Psoas muscle (tissue), 8 donors: ENCODE measurements at places on chromosomes 1 and 21.

DNA sequence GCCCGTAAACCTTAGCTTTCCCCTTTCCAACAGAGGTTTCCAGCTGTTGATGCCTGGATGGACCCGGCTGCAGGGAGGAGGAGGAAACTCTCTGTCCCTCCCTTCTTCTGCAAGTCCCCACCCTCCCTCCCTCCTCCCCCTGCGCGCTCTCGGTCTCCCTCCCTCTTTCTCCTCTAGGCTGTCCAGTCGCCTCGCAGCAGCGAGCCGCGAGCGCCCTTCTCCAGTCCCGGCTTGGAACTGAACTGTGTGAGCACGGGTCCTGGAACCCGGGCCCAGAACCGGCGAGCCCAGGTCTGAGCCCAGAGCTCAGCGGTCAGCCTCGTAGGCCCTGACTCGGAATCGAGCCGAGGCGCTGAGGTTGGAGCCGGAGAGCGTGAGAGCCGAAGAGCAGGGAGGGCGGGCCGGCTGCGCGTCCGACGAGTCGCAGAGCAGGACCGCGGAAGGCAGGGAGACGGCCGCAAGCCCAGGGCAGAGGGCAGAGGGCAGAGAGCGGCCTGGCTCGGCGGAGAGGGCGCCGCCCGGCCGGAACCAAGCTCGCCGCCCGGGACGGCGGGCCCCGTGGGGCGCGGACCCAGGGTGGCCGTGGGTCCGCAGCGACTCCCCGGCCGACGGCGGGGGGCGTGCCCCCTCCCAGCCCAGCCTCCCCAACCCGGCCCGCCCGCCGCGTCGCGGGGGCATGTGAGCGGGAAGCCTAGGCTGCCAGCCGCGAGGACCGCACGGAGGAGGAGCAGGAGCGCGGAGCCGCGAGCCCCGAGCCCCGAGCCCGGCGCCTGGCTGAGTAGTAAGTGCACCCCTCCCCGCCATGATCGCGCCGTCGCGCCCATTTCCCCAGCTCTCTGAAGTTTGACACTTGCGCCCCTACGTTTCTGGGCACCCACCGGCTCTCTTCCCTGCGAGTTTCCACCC, at the start of gene SOX13:
TSS of gene SOX13 (plus strand) at position 185 of the 906 bp plus-strand sequence. CDS start 39,801 bp downstream, outside the sequence.
- peak within 1 kb of the TSS; percentile 78 for H3K27ac ChIP-seq
- peak; percentile 93 for DNase-seq

DNA sequence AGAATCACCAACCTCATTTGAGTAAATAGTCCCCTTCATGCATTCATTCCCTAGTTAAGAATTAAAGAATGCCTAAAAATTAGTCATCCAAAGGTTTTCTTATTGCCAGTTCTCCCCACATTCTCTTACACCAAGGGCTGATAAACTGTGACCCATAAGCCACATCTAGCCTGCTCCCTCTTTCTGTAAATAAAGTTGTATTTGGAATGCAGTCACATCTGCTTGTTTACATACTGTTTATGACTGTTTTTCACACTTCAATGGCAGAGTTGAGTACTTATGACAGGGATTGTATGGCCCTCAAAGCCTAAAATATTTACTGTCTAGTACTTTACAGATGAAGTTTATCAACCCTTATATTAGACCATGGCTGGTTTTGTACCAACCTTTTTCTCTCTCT, 16.1 kb upstream of the DYRK1A start:
- no peaks in the 10 kb centered on the region for H3K27me3 ChIP-seq
- no peak overlapping the region for H3K4me3 ChIP-seq
- H3K27ac ChIP-seq = no peak overlapping the region
- no peaks in the 10 kb centered on the region for H3K4me1 ChIP-seq

DNA sequence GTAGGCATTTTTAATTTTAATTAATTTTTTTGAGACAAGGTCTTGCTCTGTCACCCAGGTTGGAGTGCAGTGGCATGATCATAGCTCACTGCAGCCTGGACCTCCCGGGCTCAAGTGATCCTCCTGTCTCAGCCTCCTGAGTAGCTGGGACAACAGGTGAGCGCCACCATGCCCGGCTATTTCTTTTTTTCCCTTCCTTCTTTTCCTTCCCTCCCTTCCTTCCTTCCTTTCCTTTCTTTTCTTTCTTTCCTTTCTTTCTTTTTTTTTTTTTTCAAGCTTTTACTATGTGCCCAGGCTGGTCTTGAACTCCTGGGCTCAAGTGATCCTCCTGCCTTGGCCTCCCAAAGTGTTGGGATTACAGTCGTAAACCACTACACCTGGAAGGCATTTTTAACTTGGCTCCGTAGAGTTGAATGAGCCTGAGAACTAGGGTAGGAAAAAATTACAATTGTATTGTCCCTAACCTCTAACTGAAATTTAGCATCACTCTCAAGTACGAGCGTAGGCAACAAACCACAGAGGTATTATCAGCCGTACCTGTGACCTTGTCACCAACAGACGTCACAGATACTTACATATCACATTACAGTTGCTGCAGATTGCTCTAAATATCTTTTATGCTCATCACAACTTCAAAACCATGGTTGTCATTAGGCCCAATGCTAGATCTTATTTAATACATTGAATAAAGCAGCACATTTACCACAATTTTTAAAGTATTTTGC, 8.0 kb downstream of the RUNX3 start:
- no peaks in the 10 kb centered on the region for H3K36me3 ChIP-seq
- H3K27me3 ChIP-seq = peaks cover 34% of the 10 kb centered on the region
- no peak overlapping the region for H3K27ac ChIP-seq
- no peak for DNase-seq

- no peaks in the 10 kb centered on the region for H3K27me3 ChIP-seq
- DNase-seq = no peak
- H3K36me3 ChIP-seq = no peaks in the 10 kb centered on the region
- H3K4me1 ChIP-seq = no peaks in the 10 kb centered on the region
Measured at GRCh38 chr1:159750621-159751020, 30.1 kb upstream of the DUSP23 start.

DNA sequence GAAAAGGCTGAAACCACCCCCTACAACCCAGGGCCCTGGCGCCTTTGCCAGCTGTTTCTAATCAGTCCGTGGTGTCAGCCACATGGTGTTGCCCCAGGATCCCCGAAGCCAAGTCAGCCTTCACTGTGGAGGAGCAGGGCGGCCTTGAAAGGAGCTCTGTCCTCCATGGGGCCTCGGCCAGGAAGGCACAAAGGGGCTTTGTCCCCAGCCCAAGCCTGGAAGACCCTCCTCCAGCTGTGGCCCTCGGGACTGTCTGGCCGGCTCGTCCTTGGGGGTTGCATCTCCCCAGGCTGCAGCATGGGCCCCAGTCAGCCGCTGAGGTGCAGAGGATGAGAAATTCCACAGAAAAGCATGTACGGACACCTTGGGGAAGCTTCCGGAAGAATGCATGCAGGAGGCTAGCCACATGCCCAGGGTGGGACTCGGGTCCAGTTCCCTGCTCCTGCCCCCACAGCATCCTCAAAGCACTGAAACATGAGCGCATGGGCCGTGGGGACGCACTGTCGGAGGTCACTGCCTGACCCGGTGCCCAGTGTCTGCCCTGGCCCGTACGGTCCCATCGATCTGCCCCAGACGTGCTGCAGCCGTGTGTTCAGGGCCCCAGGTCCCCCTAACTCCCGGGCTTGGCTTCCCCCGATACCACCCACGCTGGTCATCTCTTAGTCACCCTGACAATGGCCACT, 38.6 kb upstream of the POFUT2 start:
- H3K27ac ChIP-seq = no peak overlapping the region
- H3K4me3 ChIP-seq = no peak overlapping the region
- H3K4me1 ChIP-seq = no peaks in the 10 kb centered on the region

GRCh38 chr1:116680752-116681151, 13.2 kb upstream of the IGSF3 start:
- no peaks in the 10 kb centered on the region for H3K27me3 ChIP-seq
- H3K4me1 ChIP-seq = no peaks in the 10 kb centered on the region
- no peaks in the 10 kb centered on the region for H3K36me3 ChIP-seq

DNA sequence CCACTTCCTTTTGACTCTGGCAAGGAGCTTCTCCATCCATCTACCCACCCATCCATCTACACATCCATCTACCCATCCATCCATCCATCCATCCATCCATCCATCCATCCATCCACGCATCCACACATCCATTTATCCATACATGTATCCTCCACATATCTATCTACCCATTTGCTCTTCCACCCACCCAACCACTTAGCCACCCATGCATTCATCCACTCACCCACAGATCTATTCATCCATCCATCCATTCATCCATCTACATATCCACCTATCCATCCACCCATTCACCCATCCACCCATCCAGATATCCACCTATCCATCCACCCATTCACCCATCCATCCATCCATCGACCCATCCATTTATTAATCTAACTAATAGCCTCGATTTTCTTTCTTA, 23.0 kb upstream of the KANK4 start:
- no peaks in the 10 kb centered on the region for H3K36me3 ChIP-seq
- no peak overlapping the region for H3K27ac ChIP-seq
- H3K4me1 ChIP-seq = no peaks in the 10 kb centered on the region
- no peaks in the 10 kb centered on the region for H3K27me3 ChIP-seq

DNA sequence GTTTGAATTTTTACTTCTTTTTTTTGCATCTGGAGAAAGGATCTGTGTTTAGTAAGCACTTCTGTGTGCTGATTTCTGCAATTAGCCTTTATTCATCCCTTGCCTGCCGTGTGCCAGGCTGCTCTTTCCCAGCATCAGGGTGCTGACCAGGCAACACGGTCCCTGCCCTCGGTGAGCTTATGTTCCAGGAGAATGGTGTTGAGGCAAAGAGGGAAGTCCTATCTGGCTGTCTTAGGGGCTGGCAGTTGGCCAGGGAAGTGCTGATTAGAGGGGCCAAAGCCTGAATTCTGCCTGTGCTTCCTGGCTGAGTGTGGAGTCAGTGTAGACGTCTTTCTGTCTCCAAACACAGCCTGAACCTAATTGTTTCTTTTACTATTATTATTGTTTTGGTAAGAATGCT, 187.1 kb downstream of the CAMTA1 start:
- H3K36me3 ChIP-seq = no peaks in the 10 kb centered on the region
- H3K4me1 ChIP-seq = peaks cover 2% of the 10 kb centered on the region
- no peaks in the 10 kb centered on the region for H3K27me3 ChIP-seq
- no peak for DNase-seq
- no peak overlapping the region for H3K4me3 ChIP-seq
- H3K27ac ChIP-seq = no peak overlapping the region

GRCh38 chr1:61259379-61260148, 177.2 kb downstream of the NFIA start:
- no peaks in the 10 kb centered on the region for H3K36me3 ChIP-seq
- no peaks in the 10 kb centered on the region for H3K27me3 ChIP-seq
- DNase-seq = no peak
- H3K4me1 ChIP-seq = peaks cover 27% of the 10 kb centered on the region

GRCh38 chr1:3676581-3677470, 24.5 kb downstream of the TP73 start:
- peaks cover 2% of the 10 kb centered on the region for H3K27me3 ChIP-seq
- no peak overlapping the region for H3K4me3 ChIP-seq
- H3K4me1 ChIP-seq = no peaks in the 10 kb centered on the region
- H3K27ac ChIP-seq = no peak overlapping the region
- H3K36me3 ChIP-seq = no peaks in the 10 kb centered on the region

GRCh38 chr1:222124602-222125001, 382.7 kb upstream of the DUSP10 start:
- H3K4me1 ChIP-seq = no peaks in the 10 kb centered on the region
- no peak overlapping the region for H3K27ac ChIP-seq
- H3K4me3 ChIP-seq = no peak overlapping the region
- H3K27me3 ChIP-seq = no peaks in the 10 kb centered on the region

DNA sequence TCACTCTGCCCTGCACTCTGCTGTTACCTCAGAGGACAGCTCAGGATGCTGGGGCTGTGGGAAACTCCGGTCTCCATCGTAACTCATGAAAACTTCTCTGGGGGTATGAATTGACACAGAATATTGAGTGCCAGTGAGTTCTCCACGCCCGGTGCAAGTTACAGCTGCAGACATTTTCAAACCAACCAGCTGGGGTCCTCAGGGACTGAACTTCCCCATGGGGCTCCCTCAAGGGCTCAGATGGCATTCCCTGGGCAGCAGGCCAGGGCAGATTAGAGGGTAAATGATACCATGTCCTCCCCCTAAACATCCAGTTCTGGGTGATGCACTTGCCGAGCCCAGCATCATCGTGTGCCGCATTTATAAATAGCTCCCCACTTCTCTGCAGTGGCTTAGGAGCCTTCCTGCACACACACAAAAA, 27.8 kb upstream of the CCSAP start:
- DNase-seq = peak; percentile 76
- H3K4me3 ChIP-seq = no peak overlapping the region
- no peaks in the 10 kb centered on the region for H3K27me3 ChIP-seq
- H3K36me3 ChIP-seq = no peaks in the 10 kb centered on the region
- H3K4me1 ChIP-seq = peaks cover 18% of the 10 kb centered on the region
- peak overlapping the region; percentile 1 for H3K27ac ChIP-seq

GRCh38 chr1:46284058-46284457, 19.4 kb downstream of the LRRC41 start:
- H3K4me1 ChIP-seq = peaks cover 53% of the 10 kb centered on the region
- H3K27ac ChIP-seq = peak overlapping the region; percentile 89
- H3K36me3 ChIP-seq = peaks cover 14% of the 10 kb centered on the region
- DNase-seq = no peak
- no peak overlapping the region for H3K4me3 ChIP-seq
- no peaks in the 10 kb centered on the region for H3K27me3 ChIP-seq

DNA sequence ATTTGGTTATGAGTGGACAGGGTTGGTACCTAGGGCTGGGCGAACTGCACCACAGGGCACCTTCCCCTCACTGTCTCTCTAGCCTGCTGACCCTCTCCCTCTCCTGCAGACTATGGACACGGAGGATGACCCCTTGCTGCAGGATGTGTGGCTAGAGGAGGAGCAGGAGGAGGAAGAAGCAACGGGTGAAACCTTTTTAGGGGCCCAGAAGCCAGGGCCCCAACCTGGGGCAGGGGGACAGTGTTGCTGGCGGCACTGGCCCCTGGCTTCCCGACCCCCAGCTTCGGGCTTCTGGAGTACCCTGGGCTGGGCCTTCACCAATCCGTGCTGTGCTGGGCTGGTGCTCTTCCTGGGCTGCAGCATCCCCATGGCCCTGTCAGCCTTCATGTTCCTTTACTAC, 21.9 kb downstream of the DISP3 start:
- no peak overlapping the region for H3K4me3 ChIP-seq
- no peaks in the 10 kb centered on the region for H3K36me3 ChIP-seq
- H3K27me3 ChIP-seq = peaks cover 7% of the 10 kb centered on the region
- no peak overlapping the region for H3K27ac ChIP-seq
- DNase-seq = no peak

GRCh38 chr1:233654658-233655280, 40.9 kb downstream of the KCNK1 start:
- no peaks in the 10 kb centered on the region for H3K4me1 ChIP-seq
- DNase-seq = no peak
- H3K4me3 ChIP-seq = no peak overlapping the region
- H3K27me3 ChIP-seq = no peaks in the 10 kb centered on the region
- H3K27ac ChIP-seq = no peak overlapping the region
- H3K36me3 ChIP-seq = no peaks in the 10 kb centered on the region

DNA sequence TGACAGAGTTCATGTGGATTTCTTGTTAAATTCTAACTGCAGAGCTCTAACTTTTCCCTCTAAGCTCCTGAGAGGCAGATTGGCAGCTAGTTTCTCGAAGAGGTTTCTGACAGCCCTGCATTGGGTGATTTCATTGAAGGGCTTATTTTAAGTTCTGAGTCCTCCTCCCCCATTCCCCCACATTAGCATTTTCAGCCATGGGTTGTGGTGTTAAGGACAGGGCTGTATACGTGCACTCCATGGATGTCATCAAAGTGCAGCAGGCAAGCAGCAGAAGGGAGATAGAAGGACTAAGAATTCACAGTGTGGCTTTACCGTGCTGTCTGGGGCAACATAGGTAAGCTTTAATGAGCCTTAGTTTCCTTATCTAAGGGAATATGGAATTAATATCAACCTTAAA, 19.0 kb downstream of the CRYZ start:
- H3K27ac ChIP-seq = no peak overlapping the region
- H3K27me3 ChIP-seq = no peaks in the 10 kb centered on the region
- H3K36me3 ChIP-seq = peaks cover 7% of the 10 kb centered on the region
- H3K4me1 ChIP-seq = no peaks in the 10 kb centered on the region
- H3K4me3 ChIP-seq = no peak overlapping the region
- no peak for DNase-seq
